ENCODE measurements at places on chromosomes 11 and 22.

DNA sequence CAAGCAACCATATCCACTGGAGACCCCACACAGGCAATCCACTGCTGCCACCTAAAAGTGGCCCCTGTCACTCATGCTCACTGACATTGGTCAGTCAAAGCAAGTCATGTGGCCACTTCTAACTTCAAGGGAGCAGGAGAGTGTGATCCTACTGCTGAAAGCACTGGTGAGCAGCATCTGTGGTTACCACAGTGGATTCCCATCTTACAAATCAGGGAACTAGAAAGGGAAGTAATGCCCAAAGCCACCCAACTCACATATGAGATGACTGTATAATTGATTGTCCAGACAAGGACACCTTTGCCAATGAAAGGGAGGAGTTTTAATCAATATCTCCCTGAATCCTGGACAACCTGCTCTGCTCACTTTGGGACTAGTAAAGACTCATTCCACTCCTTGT is 17.7 kb downstream of the RCN1 start:
- DNase-seq: no peak

DNA sequence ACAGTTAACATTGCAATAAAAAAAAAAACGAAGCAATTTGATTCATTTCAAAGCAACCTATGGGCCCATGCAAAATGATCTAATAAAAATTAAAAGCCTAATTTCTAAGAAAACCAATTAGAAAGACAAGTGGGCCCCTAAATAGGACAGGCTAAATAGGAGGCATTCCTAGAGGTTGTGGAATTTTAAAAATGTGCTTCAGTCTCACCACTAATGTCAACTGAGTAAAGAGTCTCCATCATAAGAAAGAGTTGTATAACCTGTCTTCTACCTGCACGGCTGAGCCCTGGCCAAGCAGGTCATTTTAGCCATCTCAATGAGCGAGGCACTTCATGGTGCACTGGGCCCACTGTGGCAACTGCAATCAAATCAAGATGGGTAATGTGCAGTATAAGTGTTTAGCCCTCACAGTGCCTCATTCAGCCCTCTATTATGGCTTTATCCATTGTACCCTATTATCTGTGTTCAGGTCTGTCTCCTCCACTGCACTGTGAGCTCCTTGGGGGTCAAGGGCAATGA is 76.4 kb downstream of the PRSS23 start:
- no peak for DNase-seq

DNA sequence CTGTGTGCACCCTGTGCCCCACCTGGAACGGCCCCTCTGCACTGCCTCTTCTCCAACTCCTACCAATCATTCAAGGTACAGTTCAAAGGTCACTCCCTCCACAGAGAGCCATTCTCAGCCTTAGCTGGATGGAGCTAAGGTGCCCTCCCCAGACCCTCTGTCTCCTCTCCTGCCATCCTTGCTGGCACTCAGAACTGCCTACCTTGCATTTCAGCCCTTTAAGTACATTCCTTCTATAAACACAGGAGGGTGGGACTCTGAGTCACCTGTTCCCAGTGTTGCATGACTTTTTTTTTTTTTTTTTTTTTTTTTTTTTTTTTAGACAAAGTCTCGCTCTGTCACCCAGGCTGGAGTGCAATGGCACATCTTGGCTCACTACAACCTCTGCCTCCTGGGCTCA is 8.6 kb downstream of the TTLL1 start:
- no peak for DNase-seq

DNA sequence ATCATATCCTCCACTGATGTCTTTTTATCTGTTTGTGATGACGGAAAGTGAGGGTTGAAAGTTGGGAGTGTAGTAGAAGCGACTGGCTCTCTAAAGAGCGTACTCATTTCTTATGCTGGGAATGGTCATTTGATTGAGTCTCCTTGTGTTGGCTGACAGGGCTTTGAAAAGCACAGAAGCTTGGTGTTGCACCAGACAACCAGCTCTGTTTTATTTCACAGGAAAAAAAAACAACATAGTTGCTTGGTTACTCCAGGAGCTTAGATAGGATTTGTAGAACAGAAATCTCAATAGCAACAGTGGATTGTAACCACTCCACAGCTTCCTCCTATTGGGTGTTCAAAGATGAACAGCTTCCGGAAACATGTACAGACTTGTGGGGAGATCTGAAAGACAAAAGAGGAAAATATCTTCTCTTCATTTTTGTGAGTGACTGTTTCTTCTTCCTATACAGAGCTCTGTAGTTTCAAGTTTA is 2.7 kb downstream of the RBM14 start:
- no peak for DNase-seq

DNA sequence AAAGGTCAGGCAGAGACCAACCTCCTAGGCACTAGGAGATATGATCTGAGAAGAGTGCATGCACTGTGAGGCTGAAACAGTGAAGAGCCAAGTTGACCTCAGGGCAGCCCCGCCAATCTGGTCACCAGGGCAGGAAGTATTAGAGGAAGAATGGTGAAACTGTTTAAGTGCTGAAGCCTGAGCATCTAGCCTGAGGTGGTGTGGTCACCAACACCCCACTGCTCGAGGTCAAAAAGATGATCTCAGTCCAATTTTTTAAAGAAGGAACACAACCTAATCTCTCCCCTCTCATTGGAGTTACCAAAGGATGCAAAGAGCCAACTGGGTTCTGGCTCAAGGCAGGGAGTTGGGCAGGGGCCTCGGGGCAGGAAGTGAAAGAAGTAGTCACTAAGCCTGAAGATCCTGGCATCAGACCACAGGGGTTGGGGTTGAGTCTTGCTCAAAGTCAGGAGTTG is 4.0 kb downstream of the APBB1 start:
- DNase-seq: no peak

DNA sequence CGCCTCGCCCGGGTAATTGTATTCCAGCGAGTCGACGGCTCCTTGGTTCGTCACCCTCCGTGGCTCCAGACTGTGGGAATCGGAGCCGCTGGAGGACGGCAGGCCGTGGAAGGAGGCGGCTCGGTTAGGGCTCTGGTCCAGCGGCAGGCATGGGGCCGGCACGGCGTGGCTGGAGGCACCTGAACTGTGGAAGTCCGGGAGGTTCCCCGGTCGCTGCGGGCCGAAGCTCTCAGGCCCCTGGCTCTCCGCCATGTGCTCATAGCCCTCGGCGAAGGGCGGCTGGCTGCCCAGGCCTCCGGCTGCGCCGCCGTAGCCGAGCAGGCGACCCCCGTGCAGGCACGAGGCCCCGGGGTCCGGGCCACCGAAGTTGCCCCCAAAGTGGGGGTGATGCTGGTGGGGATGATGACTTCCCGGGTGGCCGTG is 1.7 kb downstream of the MN1 start:
- DNase-seq: no peak

DNA sequence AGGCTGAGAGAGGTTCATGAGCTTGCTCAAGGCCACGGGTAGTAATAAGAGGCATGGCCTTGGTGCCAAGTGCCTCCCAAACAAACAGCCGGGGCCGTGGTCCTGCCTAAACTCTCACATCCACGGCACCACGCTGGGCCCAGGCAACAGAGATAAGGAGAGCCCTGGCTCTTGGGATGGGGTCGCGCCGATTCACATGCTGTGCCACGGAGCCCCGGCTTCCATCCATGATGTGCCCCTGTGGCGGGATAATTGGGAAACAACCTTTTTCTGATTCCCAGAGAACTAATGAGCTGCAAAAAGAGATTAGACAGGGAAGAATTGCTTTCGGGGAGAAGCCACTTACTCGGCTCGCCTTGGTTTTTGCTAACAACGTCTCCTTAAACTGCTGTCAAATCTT is 22.0 kb downstream of the TP53AIP1 start:
- no peak for DNase-seq

DNA sequence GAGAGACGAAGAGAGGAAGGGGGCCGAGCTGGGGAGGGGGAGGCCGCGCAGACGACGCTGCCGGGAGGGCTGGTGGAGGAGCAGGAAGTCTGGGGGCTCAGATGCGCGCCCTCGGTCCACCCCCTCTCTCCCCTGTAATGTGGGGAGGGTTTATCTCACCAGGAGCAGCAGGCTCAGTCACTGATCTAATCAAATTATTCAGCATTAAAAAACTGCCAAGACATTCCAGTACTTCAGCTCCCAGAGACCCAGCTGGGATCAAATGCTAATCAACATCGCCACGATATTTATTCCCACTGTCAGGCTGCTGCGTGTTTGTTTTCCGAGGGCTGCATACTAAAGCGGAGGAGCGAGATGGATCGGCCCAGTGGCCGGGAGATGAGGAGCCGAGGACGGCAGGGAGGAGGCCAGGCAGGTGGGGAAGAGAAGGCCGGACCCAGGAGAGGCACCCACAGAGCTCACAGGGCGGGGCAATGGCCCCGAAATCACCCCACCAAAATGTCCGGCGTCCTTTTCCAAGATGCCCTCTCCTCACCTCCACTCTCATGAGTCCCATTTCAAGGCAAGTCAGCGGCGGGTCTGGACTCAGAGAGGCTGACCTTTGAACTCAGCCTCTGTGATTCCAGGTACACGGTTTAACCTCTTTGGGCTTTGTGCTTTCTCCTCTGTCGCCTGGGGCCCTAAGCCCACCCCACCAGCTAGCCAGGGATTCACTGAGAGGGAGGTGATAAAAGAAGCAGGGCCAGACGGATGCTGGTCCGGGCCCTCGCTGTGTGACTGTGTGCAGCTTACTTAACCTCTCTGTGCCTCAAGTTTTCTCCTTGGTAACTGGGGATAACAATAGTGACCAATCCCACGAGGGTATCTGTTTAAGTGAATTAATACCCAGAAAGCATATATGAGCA is 502.1 kb downstream of the MN1 start:
- DNase-seq: no peak

GRCh38 chr11:12381875-12382274 is 4.5 kb downstream of the PARVA start:
- no peak for DNase-seq

- DNase-seq: no peak
These were observed 281.5 kb upstream of the NARS2 start for GRCh38 chr11:78856211-78856610.

GRCh38 chr22:42414565-42415303 is 17.5 kb downstream of the NFAM1 start:
- no peak for DNase-seq

DNA sequence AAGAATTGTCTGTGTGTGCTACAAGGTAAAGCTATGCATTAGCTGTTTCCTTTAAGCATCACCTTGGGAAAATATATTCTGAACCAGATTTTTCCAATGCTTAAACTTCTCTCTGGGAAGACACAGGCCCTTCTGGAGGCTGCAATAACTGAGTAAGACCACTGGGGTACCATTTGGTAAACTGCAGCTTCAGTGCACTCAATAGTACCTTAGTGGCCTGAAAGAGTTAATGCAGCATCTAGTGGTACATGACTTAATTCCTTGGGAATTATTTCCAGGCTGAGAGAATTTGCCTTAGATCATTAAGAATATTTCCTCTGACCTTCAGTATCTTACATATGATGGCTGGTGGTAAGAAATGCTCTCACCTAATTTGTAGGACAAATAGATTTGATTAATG is 727.4 kb downstream of the DLG2 start:
- DNase-seq: no peak

DNA sequence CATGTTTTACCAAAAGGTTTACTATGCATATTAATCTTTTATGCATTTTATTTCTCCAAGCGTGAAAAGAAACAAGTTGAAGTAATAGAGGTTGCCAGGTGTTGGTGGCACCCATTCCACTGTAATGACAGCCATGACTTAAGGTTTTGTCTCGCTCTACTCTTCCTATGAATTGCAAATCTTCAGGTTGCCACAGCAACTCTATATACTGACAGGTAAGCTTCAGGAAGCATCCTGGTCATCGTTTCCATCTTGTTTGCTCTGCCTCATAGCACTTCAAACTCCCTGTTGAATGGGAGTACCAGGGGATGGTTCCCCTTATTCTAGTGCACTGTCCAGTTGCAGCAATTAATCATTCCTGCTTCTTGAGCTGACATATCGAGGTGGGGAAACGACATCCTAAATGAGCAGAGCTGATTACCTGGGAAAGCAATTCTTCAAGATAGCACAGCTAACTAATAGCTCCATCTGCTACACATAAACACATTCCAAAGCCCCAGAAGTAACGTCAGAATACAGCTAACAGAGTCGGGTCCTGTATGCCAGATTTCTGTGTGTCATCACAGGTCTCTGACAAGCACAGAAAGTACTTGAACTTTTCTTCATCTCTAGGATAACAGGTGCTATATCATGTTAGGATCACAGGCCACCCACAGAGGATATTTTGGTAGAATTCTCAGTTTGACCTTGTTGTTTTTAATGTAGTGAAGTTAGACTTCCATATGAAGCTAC is 80.3 kb downstream of the CADM1 start:
- no peak for DNase-seq

DNA sequence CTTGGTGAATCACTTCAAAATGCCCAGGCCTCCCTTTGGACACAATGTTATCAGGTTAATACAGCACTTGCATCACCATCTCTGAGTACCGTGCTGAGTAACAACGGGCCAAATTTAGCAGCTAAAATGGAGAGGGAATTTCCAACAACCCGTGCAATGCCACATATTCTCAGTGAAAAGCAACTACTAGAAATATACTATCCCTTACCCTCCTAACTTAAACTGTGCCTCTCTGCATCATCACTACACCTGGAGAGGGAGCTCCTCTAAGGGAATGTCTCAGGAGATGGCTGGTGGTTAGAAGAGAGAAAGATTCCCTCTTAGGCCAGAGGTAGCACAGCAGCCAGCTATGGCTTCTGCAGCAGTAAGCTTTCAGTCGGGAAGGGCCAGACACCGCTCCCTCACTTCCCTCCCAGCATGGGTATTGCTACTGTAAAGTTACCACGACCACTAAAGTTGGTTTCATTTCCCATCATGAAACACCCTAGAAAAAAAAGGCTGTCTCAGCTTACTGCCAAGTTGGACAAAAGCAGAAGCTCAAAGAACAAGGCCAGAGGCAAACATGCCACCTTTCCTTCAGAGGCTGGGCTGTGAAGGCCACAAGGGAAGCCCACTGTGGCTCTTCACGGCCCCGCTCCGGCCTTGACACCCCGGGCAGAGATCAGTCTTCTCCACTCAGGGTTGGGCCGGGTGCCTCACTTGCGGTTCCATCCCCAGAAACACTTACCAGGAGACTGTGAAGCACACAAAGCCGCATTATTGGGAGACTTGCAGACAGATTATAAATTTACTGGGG is 3.9 kb downstream of the MAML2 start:
- DNase-seq: no peak

- no peak for DNase-seq
These were observed 8.5 kb downstream of the ABCC8 start for GRCh38 chr11:17468122-17468521.

- no peak for DNase-seq
These were observed 4.3 kb downstream of the KRTAP5-6 start for GRCh38 chr11:1701091-1701807.

Data from stimulated activated CD8-positive, alpha-beta memory T cell treated with anti-CD3 and anti-CD28 coated beads, Interleukin-7, amount 100 ng/mL, for 1 hour (primary cell).